Neural crest cell (in vitro differentiated cells): ENCODE measurements at places on chromosomes 13 and 19. TPM values are rescaled to one million over a fixed set of nuclear protein-coding genes. Genes with fewer than 3 reads are reported as not detected.

- DNase-seq = peak; percentile 12
Measured at GRCh38 chr13:100808330-100809128, 133.9 kb upstream of the TMTC4 start.

The TMEM38A gene
- total RNA-seq = 3.4 and 4.4 TPM in 2 replicates

The DLL3 gene
- total RNA-seq = 17.9 and 22.3 TPM in 2 replicates

GRCh38 chr19:2166741-2167738, 3.3 kb downstream of the DOT1L start:
- DNase-seq = no peak

DNA sequence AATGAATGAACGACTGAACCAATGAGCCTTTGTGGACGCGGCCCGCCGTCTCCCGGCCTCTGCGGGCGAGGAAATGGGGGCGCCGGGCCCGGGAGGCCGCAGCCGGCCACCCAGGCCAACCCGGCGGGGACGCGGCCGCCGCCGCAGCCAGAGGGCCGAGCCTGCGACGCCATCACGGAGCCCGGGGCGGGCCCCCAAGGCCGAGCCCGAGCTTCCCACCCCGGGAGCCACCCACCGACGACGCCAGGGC, 216 bp downstream of the SUGP2 start:
- DNase-seq = no peak
